ENCODE measurements at places on chromosomes 5 and 9.
A peak's percentile ranks its signal among the peaks of the same experiment; 100 is the strongest.

- no peak for DNase-seq
Observed at GRCh38 chr9:135680056-135680455, 16.9 kb downstream of the LCN9 start.

DNA sequence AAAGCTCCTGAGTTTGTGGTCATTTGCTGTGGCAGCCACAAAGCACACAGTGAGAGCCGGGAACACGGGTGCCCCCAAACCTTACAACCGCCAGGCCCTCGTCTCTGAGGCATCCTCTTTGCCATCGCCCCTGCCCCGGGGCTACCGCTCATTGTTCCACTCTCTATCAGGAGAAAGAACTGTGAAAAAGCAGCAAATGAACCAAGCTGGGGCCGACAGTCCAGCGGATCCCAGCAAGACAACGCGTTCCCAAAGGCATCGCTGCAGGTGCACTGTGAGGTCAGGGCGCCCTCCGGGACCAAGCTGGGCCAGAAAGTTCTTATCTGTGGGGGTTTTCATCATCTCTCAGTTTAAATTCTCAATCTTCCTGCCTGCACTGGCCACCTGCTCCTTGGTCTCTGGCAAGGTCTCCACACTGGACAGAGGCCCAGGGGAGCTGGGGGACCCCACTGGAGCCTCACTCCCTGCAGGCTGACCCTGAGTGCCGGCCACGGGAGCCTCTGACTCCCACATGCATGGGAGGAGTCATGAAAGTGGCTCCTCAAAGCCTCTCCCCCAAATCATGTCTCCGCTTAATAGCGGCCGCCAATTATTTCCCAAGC is 32.1 kb downstream of the VAV2 start:
- DNase-seq: no peak

DNA sequence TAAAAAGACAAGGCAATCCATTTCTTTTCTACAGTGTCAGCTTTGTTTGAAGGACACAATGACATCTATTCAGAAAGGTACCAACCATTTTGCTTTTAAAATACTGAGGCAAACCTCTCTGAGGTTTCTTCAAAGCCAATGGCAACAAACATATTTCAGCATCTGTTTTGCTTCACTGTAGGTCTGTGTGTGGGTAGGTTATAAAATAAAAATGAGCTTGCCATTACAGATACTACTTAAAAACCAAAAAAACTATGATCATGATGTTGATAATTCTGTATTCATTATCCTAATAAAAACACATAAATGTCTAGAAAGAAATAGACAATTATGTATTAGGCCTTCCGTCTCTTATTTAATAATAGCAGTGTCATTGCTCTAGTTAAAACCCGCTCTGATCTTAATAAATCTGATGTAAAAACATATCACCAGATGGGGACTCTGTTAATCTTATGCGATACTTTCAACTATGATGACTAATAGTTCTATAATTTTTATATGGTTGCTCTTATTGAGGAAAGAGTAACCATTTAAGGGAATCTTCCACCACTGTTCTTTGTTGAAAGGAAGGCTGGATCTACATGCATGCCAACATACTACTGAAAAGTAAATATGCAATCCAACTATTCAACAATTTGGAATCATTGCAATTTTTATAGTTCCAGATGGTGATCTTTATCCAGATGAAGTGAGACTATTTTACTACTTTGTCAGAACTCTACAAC is 647.2 kb downstream of the PDE4D start:
- DNase-seq: no peak

DNA sequence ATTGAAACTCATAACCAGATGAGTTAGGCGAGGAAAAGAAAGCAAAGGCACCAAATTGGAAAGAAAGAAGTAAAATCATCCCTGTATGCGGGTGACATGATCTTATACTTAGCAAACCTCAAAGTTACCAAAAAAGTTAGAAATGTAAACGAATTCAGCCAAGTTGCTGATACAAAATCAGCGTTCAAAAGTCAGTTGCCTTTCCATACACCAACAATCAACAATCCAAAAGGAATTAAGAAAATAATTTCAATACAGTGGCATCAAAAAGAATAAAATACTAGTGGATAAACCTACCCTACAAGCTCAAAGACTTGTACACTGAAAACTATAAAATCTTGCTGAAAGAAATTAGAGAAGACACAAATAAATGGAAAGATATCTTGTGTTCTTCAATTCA is 14.5 kb downstream of the OBP2B start:
- no peak for DNase-seq

DNA sequence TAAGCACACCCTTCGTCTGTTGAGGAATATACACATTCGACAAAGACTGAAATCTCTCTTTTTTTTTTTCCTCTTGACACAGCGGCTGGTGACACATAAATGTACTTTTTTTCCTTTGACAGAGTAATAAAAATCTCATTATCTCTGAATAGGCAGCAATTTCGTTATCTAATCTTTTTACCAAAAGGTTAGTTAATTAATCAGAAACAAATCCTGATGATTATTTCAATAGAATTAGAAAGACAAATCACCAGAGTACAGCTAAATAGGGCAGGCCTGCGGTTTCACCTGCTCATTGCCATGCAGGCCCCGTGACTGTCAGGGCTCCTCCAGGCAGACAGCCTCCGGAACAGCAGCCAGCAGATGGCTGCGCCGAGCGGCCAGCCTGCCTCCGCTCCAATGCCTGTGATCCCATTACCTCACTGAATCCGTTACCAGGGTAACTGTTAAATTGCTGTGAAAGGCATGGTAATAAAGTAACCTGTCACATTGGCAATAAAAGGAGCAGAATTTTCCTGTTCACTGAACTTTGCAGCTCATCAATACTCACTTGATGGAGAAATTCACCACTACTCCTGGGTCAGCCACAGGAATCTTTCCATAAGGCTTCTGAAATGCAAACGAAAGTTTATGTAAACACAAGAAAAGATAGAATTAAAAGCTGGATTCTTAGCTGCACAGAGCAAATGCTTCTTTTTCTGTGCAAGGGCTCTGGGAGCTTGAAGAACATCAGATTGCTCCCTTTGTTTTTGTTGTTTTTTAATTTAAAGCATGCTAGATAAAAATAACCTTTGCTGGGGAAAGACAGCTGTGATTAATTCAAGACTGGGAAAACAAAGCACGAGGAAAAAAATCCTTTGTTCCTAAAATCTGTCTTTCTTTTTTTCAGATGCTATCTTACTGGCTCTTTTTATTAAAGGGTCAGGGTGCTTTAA is 666.4 kb upstream of the ZNF608 start:
- no peak for DNase-seq

GRCh38 chr5:112691758-112692157 is 45.9 kb upstream of the APC start:
- no peak for DNase-seq

GRCh38 chr9:79408200-79408599 is 163.6 kb upstream of the TLE4 start:
- DNase-seq: no peak

DNA sequence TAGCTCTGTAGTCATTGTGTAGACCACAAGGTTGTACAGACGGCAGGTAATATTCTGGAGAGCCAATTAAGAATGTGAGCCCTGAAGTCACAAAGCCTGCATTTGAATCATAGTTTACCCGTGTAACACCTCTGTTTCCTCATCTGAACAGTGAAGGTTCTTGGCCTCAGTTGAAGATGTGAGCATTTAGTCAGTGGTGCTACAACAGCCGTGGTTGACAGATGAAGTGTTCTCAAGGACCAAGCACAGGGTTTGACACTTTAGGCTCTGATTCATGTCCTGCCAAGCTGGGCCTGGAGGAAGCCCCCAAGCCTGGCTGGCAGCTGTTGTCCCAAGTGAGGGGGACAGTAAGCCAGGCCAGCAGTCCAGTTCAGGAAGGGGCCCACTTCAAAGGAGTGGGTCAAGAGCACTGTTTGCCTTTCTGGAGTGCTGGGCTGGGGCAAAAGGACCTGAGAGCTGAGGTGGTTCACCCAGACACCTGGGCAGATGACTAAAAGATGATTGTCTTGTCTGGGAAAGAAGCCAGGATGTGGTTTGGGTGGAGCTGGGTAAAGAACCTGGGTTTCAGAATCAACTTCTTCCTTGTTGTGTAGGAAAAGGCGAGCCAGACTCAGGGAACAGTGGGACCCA is 20.7 kb downstream of the FAXDC2 start:
- peak; percentile 15 for DNase-seq

- DNase-seq: no peak
Observed at GRCh38 chr5:175745210-175745609, 87.3 kb downstream of the HRH2 start.

DNA sequence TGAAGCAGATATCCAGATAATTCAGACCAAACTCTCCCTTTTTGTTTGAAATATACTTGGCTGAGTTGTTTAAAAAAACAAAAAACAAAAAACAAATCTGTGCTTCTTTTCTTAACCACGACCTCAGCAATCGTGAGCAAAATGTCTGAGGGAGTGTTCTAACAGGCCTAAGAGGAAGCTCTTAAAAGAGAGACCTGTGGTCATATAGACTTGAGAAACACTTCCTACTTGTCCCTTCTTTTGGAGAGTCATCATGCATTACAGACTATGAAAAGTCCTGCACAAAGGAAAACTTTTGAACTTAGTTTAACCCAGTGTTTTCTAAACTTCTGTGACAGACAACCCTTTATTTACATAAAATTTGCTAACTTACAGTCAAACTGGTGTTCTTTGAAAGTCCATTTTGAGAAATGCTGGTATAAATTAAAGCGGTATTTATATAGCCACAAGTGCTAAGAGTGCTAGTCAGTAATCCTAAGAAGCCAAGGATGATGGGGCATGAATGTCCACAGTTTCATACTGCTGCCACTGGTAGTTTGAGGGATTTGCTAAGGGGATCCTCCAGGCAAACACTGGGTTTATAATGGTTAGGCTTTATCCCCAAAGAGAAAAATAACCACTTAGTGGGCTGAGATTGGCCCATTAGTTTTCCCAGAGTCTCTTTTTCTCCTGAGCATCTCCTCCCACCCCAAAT is 199.8 kb downstream of the LRRC70 start:
- no peak for DNase-seq

- no peak for DNase-seq
Observed at GRCh38 chr5:116355819-116356601, 218.6 kb downstream of the SEMA6A start.

GRCh38 chr5:150618588-150619281 is 21.7 kb upstream of the SYNPO start:
- DNase-seq: no peak

- no peak for DNase-seq
Observed at GRCh38 chr5:103941596-103941995, 379.0 kb upstream of the NUDT12 start.

DNA sequence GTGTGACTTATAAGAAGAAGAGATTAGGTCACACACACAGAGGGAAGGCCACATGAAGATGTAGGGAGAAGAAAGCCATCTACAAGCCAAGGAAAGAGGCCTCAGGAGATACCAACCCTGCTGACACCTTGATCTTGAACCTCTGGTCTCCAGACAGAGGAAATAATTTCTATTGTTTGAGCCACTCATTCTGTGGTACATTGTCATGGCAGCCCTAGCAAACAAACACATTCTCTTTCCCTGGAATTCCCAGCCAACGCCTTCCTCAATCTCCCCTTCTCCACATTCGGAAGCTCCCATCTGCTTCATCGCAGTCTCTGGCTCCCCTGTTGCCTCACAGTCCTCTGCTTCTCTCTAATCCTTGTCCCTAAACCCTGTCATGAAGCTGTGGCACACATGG is 16.7 kb downstream of the PTGS1 start:
- DNase-seq: no peak

- no peak for DNase-seq
Observed at GRCh38 chr5:2752821-2753439, 1.5 kb upstream of the IRX2 start.

- DNase-seq: no peak
Observed at GRCh38 chr5:65928322-65928752, 2.0 kb downstream of the ERBIN start.

- no peak for DNase-seq
Observed at GRCh38 chr9:108270051-108270450, 585.7 kb downstream of the ACTL7B start.

DNA sequence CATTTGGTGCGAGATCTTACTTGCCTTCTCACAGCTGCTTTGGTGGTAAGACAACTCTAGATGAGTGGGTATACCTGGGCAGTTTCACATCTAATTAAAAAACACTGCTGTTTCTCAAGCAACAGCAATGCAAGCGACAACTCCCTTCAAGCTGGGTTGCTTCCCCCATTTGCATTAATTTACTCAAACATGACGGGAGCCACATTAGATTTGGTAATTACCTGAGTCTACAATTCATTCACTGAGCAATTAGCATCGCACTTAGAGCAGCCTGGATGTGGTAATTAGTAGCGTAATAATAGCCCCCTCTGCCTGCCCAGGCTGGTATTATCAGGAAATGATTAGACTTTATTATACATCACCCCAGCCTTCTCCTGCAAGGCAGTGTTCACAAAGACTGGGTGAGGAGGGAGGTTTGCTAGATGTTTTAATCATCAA is 73.4 kb downstream of the FBXO38 start:
- peak; percentile 7 for DNase-seq

DNA sequence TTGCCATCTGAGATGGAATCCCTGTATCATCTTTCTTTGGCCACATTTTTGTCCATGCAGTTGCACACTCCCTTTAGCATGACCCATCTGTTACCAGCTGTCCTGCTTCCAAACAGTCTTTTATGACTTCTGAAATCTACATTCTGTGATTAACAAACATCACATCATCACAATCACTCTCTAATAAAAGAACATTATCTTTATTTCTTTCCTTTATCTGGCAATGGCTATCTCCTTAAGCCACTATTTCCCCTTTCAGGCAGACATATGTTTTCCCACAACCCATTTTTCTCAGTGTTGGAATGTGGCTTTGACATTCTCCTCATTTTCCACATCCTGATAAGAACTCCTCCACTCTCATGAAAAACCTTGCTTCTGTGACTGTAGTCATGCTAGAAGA is 141.0 kb downstream of the ST8SIA4 start:
- DNase-seq: no peak

GRCh38 chr5:156329171-156329611 is 2.2 kb downstream of the SGCD start:
- DNase-seq: no peak

DNA sequence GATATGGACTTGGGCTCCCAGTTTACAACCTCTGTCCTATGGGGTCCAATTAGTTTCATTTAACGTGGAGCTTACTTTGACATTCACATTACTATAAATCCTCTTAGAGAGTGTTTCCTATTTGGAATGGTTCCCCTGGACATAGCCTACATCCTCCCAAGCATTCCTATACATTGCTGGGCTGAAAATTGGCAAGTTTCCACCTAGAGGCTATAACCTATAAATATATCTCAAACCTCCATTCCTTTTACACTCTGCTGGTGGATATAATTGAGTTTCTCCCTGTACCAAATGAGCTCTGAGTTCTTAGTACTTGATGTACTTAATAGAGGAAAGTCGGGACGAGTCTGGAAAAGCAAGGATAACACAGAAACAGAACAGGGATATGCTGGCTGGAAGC is 172.8 kb downstream of the ASTN2 start:
- no peak for DNase-seq

- no peak for DNase-seq
Observed at GRCh38 chr5:138639326-138639725, 64.1 kb upstream of the HSPA9 start.

DNA sequence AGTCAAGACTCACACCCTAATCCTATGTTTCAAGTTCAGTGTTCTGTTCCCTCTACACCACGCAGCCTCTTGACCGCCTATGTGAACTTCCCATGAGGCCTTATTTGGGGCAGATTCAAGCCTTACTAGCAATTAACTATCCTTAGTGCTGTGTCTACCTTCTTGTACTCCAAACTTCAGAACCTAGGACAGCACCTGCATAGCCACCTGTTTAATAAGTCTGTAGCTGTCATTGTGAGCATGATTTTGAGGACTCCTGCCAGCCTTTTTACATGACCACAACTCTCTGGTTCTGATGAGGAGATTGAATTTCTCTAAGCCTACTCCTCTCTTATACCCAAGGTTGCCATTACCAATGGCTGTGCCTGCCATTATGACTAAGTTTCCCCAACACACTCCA is 50.8 kb upstream of the PCSK1 start:
- no peak for DNase-seq
